ENCODE measurements at places on chromosomes 5 and 9. TPM values are rescaled to one million over a fixed set of nuclear protein-coding genes. Genes with fewer than 3 reads are reported as not detected.

The IGFBPL1 gene
- 0.31 TPM for total RNA-seq

The DOCK8 gene
- 6.1 TPM for total RNA-seq

The PCDHGA7 gene
- 4.2 TPM for total RNA-seq

The DNAH5 gene
- total RNA-seq: 1.0 TPM

The PCDH12 gene
- total RNA-seq: 3.1 TPM

The WDR70 gene
- 24.1 TPM for total RNA-seq

The MARCOL gene
- not detected for total RNA-seq

The ARHGEF39 gene
- 0.18 TPM for total RNA-seq

The ZNF883 gene
- 3.0 TPM for total RNA-seq

The NR6A1 gene
- 1.00 TPM for total RNA-seq

The CTSV gene
- 1.5 TPM for total RNA-seq

The EIF4E1B gene
- not detected for total RNA-seq

The NMUR2 gene
- total RNA-seq: 0.15 TPM

The MYMK gene
- not detected for total RNA-seq

The GRXCR2 gene
- not detected for total RNA-seq

The ASTN2 gene
- 2.9 TPM for total RNA-seq

The LCN2 gene
- 3.6 TPM for total RNA-seq

The SHROOM1 gene
- total RNA-seq: 8.4 TPM

The GHR gene
- total RNA-seq: 7.2 TPM

The KIF4B gene
- total RNA-seq: not detected

The ESM1 gene
- total RNA-seq: 0.10 TPM

The GABRG2 gene
- total RNA-seq: not detected

The GARIN3 gene
- not detected for total RNA-seq

The UNC13B gene
- total RNA-seq: 11.9 TPM

The SNCAIP gene
- total RNA-seq: 30.8 TPM

The PARP8 gene
- 21.4 TPM for total RNA-seq

The FANCC gene
- 7.4 TPM for total RNA-seq

The PTCH1 gene
- 9.3 TPM for total RNA-seq

The AK1 gene
- total RNA-seq: 119 TPM

The TCF7 gene
- total RNA-seq: 2.9 TPM

The FOXD4L3 gene
- 0.12 TPM for total RNA-seq

The GDNF gene
- 6.3 TPM for total RNA-seq

The ZBTB6 gene
- total RNA-seq: 9.5 TPM

The GNA14 gene
- 6.1 TPM for total RNA-seq

The SLC25A2 gene
- 0.43 TPM for total RNA-seq

The NOXA1 gene
- 8.7 TPM for total RNA-seq

The FANCG gene
- 11.9 TPM for total RNA-seq

The MAN1B1 gene
- total RNA-seq: 38.6 TPM

The SPINK13 gene
- not detected for total RNA-seq

The IQGAP2 gene
- 11.8 TPM for total RNA-seq

The CDC23 gene
- total RNA-seq: 22.0 TPM

The IFNK gene
- not detected for total RNA-seq

The SLC6A7 gene
- total RNA-seq: not detected

The PCDHB16 gene
- 10.6 TPM for total RNA-seq

The BTNL3 gene
- total RNA-seq: 0.36 TPM
